Stimulated activated CD4-positive, alpha-beta T cell treated with anti-CD3 and anti-CD28 coated beads, Interleukin-12 subunit alpha, Interleukin-12 subunit beta, amount 100 ng/mL, for 24 hours (primary cell): ENCODE measurements at places on chromosomes 3 and 15.
A peak's percentile ranks its signal among the peaks of the same experiment; 100 is the strongest.

DNA sequence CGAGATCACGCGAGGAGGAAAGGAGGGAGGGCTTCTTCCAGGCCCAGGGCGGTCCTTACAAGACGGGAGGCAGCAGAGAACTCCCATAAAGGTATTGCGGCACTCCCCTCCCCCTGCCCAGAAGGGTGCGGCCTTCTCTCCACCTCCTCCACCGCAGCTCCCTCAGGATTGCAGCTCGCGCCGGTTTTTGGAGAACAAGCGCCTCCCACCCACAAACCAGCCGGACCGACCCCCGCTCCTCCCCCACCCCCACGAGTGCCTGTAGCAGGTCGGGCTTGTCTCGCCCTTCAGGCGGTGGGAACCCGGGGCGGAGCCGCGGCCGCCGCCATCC is 1.1 kb upstream of the SETD5 start:
- peak; percentile 66 for DNase-seq

GRCh38 chr15:37636736-37637135 is 297.7 kb upstream of the TMCO5A start:
- DNase-seq: no peak

DNA sequence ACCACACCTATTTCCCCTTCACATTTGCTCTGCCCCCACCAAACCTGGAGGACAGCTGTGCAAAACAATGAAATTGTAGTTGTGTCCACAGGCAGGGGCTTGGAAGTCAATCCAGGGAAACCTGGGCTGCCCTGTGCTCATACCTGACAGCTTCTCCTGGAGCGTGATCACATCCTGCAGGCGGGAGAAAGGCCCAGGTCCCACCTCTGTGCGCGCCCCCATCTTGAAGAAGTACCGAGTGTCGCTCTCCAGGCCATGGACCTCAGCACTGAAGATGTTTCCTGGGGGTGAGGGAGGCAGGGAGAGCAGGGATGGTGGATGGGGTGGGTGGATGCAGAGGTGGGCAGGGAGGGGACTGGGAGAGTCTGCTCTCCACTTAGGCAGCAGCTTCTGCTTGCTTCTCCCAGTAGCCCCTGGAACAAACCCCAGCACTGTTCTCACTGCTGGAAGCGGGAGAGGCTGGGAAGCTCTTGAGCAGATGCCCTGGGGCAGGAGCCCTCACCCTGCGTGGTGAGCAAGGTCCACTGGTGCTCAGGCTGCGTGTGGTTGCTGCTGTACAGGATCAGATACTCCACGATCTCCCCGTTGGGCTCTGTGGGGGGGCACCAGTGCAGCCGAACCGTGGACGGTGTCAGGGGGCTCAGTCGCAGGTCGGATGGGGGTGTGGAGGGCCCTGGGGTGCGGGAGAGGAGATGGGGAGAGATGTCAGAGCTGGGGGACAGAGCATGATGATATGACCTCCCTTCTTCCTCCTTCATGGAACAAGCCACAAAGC is 10.7 kb upstream of the IGDCC3 start:
- DNase-seq: no peak

GRCh38 chr3:48398701-48399386 is 26.8 kb downstream of the FBXW12 start:
- no peak for DNase-seq

DNA sequence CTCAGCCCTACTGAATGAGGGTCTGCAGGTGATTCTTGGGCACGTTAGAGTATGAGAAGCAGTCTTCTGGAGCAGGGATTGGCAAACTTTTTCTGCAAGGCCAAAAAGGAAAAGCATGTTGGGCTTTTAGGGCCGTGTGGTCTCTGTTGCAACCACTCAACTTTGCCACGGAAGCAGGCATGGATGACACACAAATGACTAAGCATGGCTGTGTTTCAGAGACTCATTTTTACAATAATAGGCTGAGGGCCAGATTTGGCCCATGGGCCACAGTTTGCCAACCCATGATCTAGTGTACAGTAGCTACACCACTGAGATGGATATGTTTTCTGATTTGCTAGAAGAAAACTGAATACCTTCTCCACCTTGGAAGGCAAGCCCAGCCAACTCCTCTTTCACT is 66.1 kb upstream of the PRICKLE2 start:
- no peak for DNase-seq

DNA sequence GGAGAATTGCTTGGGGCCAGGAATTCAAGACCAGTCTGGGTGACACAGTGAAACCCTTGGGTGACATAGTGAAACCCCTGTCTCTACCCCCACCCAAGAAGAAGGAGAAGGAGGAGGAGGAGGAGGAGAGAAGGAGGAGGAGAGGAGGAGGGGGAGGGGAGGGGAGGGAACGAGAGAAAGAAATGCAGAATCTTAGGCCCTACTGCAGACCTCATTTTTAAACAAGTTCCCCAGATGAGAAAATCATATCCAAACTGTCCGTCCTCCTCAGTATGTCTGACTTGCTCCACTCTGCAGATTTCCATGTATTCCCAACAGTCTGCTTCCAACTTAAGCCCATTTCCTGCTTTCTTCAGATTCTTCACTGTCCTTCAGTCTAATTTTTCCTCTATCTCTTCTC is 63.9 kb upstream of the NUDT16 start:
- DNase-seq: no peak

DNA sequence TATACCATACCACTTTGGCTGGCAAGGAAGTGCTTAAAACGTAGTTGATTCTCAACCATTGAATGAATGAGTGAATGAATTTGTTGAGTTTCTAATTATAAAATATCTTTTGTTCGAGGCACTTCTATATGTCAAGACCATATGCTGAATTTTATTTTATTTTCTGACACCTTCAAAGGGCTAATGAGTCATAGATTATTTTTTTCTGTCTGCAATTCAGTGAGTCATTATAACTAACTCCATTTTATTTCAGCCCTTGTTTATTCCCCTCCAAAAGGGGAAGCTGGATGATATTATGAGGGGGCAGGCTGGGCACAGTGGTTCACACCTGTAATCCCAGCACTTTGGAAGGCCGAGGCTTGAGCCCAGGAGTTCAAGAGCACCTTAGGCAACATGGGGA is 142.4 kb downstream of the P2RY1 start:
- DNase-seq: no peak

DNA sequence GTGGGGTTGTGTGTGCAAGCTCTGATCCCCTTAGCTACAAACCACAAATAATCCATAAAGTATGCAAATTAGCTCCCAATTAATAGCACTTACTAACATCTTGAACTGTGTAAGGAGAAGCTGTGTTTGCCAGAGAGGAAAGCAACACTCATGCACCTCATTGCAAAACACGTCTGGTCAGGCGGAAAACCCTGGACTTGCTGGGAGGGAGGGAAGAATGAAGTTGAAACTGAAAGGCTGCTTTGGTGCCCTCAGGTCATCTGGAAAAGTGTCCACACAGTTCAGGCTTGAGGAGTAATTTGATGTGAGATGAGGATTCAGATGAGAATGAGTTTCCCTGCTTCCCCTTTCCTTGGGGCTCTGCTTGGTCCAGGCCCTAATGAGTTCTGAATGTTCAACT is 185.5 kb upstream of the ANKRD28 start:
- DNase-seq: no peak

DNA sequence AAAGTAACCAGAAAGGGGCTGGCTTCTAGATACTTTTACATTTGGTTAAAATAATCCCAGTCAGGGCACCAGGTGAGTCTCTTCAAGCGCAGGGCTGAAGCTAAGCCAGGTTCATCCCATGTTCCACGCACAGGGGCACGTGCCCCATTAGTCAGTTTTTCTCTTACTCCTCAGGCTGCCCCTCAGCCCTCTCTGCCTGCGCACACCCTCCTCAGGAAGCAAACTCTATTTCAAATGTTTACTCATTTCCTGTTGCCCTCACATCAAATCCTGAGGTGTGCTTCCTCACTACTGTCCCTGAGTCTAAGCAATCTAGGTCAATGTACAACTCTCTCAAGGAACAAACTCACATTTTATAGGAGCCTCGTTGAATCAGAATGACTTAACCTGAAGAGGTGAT is 48.5 kb downstream of the THBS1 start:
- no peak for DNase-seq

GRCh38 chr15:84899750-84900149 is 15.3 kb downstream of the SLC28A1 start:
- DNase-seq: no peak

DNA sequence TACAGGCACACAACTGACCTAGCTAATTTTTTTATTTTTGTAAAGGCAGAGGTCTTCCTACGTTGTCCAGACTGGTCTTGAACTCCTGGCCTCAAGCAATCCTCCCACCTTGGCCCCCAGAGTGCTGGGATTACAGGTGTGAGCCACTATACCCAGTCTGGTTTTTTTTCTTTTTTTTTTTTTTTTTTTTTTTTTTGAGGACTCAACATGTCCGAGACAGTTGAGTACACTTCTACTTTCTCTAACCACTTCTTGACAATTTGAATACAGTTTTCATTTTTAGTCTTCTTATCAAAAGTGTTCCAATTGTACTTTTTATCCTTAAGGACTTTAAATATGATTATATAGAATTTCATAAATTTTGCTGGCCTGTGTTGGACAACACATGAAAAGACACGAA is 7.4 kb upstream of the GSK3B start:
- no peak for DNase-seq

DNA sequence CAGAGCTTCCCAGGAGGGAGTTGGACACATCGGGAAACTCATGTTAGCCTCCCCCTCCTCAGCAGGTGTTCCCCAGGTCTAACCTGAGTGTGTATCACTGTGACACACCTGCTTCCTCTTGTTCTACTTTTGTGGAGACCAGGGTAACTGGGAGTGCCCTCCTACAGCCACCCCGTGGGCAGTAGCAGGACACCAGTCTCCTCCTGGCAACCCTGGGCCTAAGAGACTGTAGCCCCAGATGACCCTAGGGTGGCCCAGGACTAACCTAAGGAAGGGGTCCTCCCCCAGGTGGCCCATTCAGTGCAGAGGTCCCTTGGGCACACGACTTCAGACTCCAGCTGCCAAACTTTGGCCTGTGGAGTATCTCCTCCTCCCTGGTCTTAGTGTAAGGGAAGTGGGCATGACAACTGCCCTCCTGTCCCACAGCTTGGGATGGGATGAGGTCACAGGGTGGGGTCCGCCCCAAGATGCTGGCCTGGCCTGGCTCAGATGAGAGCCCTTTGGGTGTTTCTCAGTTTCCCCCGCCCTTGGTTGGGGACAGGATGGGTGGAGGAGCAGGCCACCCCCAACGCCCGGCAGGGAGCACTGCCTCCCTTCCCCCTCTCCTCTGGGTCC is 4.8 kb downstream of the CSK start:
- no peak for DNase-seq

GRCh38 chr15:58309963-58310928 is 121.5 kb upstream of the LIPC start:
- no peak for DNase-seq

- no peak for DNase-seq
These were observed 5.3 kb upstream of the GUCA1C start for GRCh38 chr3:108959017-108959416.

- peak; percentile 44 for DNase-seq
These were observed 8.6 kb downstream of the TLR9 start for GRCh38 chr3:52216585-52217408.

DNA sequence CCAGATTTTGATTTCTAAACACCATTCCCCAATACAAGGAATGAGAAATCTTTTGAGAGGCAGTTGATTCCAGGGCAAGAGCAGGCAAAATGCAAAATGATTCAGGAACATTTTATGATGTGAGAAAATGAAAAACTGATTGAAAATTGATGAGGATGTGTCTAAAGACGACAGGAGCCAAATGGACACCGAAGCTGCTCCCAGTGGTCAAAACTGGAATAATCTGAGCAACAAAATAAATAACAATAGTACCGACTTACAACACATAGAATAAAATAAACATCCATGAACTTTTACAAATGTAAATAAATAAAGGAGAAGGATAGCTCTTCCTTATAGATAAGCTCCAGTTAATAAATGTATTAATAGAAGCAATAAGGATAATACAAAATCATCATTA is 186.8 kb downstream of the OCA2 start:
- no peak for DNase-seq

DNA sequence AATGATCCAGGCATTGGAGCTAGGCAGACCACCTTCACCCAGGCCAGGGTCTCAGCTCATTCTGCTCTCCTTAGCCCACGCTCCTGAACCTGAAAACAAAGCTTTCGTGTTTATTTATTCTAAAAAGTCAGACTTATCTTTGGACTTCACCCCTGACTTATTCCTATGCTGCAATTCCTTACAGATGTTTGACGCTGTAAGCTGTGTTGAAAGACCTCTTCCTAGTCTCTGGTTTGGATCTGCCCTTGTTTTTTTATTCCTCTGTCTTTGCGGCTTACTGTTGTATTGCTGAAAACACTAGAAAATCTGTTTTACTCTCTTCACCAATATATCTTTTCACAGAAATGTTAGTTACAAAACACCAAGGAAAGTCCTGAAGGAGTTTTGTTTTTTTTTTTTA is 40.5 kb upstream of the LDHAL6B start:
- no peak for DNase-seq

DNA sequence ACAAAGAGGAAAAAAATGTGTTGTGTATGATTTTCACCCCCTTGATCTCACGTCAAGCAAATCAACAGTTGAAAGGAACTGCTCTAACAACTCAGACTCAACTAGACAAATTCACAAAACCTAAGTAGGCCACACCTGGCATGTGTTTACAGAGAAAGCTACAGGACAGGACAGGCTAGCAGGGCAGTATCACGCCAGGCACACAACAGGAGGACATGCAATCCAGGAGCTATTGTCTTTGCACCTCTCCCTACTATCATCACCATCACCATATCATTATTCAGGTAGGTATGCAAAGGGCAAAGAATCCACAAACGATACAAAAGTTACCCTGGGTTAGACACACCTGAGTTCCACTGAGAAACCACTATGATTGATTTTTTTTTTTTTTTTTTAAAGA is 86.4 kb downstream of the TBL1XR1 start:
- no peak for DNase-seq

DNA sequence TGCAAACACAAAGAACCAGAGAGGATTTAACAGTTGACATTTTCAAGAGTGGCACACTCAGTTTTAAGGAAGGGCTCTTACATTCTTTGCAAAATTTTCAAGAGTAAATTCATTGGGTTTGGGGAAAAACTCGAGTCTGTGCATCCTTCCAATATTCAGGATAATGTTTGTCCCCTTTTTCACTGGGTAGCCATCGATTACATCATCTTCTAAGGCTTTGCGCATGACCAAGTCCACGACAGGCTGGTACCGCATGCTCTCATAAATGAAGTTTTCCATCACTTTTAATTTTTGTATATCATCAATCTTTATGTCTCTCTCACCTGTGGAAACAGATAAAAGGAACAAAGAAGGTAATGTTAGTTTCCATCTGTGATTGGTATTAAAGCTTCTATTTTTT is 117.5 kb upstream of the TNFAIP8L3 start:
- DNase-seq: no peak

DNA sequence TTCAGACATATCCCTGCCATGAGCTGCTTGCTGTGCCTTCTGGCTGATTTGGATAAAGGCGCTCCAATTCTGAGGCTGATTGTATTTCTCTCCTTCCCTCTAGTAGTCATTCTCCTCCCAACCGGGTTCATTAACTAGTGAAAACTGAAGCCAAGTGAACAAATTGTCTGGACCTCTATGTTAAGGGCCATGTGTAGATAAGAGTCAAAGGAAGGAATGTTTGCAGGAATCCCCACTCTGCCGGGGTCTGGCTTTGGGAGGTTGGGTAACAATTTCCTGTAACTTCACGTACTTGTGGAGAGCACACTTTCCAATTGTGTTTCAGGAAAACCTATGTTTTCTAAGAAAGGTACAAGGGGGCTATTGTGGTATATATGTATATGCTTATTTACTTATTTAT is 38.2 kb upstream of the SUCLG2 start:
- DNase-seq: no peak

GRCh38 chr15:69071260-69071659 is 56.8 kb downstream of the NOX5 start:
- no peak for DNase-seq

GRCh38 chr3:156721687-156722618 is 47.6 kb downstream of the TIPARP start:
- no peak for DNase-seq

- no peak for DNase-seq
These were observed 43.6 kb upstream of the LIPC start for GRCh38 chr15:58388211-58388610.
